ENCODE measurements at places on chromosomes 2 and 18.

DNA sequence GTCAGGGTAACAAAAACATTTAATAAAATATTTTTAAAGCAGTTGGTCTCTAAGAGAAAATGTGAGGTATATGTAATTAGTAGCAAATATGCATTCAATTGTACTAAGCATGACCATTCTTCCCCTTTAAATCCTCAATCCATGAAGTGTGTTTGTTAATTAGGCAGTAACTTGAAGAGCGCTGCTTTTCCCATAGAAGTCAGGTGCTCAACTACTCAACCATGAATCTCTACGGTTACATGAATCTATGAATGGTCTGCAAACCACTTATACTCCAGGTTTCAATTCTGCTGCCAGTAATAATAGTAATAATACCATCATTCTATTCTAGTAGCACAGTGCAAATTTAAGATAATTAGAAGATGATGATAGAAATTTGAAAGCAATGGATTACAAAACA lies 55.8 kb downstream of the SLC8A1 start:
- no peak for DNase-seq

GRCh38 chr2:120764991-120765677 lies 29.5 kb downstream of the GLI2 start:
- no peak for DNase-seq

- no peak for DNase-seq
These were observed 29.3 kb downstream of the COX7A2L start for GRCh38 chr2:42331569-42332284.

DNA sequence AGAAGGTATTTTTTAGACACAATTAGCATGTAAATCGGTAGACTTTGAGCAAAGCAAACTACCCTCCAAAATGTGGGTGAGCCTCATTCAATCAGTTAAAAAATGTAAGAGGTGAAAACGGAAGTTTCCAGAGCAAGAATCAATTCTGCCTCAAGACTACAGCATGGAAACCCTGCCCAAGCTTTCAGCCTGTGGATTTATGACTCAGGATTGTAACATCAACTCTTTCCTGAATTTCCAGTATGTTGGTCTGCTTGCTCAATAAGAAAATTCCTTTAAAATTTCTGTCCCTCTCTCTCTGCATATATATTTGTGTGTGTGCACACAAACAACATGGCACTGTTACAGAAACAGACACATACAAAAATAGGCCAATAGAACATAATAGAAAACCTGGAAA lies 228.6 kb upstream of the DOK6 start:
- no peak for DNase-seq

GRCh38 chr2:201130524-201131186 lies 14.7 kb downstream of the CFLAR start:
- DNase-seq = peak; percentile 49

Data from naive thymus-derived CD4-positive, alpha-beta T cell (primary cell).